ENCODE measurements at places on chromosomes 2 and 18.

DNA sequence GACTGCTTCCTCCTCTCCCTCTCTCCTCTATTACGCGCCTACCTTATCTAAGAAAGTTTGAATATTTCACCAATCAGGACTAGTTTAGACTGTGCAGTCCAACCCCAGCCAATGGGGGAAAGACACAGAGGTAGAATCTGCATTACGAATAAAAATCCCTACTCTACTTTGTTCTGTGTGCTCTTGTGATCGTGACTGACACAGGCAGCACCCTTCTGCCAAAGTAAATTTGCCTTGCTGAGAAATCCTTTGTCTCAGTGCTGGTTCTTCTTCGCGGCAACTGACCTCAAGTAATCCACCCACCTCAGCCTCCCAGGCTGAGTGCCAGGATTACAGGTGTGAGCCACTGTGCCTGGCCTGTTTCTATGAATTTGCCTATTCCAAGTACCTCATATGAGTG is 8.6 kb upstream of the CDCA7 start:
- no peak for DNase-seq

DNA sequence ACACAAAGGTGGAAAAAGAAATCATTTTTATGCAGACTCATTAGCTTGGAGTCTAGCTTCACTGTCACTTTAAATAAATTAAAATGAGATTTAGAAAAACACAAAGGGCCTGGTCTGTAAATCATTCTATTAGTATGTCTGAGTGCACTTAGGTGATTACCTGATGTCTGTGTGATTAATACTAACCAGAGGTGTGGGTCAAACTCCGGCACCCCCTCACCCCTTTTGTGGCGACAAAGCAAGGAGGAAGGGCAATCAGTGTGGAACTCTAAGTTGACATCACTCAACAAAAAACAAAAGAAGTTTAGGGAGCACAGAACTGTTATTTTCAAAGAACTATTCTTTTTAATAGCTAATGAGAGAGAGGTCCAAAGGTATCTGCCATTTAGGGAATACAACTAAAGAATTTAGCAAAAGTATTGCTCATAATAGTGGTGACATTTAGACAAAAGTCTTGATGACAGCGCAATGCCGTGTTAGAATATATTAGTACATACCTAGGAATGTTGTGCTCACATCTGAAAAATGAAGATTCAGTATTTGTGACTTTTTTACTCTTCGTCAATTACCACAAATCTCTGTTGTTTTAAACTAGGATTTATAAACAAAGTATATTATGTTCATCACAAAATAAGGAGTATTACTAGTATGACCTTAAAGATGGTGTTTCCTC is 66.3 kb downstream of the ZEB2 start:
- no peak for DNase-seq

DNA sequence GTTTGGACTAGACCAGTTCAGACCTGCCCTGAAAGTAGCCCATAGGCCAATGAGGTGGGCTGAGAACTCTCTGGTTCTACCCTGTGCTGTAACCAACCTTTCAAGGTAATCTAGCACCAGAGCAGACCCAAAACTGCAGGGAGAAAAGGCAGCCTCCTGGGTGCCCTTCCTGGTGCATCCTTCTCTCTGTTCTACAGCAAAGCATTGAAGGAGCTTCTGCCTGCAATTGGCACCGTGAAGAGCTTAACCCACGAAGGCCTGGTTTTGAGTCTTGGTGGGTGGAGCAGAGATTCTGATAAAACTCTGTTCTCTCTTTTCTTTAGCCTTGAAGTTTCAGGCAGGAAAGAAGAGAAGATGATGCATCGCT is 55.5 kb downstream of the LIPG start:
- DNase-seq, result no peak

DNA sequence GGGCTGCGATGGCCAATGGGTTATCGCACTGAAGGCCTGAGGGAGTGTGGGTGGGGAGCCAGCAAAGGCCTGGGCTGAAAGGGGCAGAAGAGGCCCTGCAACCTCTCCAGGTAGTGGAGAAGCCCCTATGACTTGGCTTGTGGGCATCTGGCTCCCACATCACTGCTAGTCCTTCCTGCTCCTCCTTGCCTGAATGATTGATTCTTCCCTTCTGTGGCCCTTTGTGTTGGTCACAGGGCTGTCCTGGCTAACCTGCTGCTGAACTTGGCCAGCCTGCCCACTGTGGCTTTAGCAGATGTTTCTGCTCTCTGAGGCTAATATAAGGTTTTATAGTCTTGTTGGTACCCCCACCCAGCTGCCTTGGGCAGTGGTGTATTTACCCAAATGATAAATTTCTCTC is 136.2 kb upstream of the ALPP start:
- no peak for DNase-seq

- DNase-seq, result no peak
These were observed 161.2 kb downstream of the SEPTIN10 start for GRCh38 chr2:109452318-109453305.

DNA sequence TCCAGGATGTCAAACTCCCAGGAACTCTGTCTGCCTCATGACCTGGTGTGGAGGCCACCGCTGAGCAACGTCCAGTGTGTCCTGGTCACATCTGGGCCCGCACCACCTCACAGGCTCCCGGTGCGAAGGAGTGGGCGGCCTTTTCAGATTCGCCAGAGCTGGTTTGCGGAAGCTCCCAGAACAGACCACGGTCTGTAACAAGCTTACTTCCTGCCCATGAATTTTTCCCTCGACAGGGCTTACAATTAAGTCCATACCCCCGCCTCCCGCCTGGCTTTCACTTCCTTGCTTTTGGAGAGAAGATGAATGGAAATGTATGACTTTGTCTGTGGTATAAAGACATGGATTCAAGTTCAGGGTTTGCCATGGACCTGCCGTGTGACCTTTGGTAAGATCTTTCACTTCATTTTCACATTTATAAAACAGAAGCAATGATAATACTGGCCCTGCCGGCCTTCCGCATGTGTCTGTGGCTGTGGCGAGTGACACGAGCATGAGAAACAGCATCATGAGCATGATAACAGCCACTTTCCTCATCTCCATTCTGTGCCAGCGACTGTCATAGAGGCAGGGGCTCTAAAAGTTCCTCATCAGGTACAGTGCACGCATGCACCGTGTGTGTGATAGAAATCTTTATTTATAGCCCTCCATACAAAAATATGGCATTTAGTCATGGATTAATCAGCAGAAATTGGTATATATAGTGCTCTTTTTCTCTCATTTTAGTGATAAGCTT is 31.0 kb upstream of the KCNF1 start:
- no peak for DNase-seq

DNA sequence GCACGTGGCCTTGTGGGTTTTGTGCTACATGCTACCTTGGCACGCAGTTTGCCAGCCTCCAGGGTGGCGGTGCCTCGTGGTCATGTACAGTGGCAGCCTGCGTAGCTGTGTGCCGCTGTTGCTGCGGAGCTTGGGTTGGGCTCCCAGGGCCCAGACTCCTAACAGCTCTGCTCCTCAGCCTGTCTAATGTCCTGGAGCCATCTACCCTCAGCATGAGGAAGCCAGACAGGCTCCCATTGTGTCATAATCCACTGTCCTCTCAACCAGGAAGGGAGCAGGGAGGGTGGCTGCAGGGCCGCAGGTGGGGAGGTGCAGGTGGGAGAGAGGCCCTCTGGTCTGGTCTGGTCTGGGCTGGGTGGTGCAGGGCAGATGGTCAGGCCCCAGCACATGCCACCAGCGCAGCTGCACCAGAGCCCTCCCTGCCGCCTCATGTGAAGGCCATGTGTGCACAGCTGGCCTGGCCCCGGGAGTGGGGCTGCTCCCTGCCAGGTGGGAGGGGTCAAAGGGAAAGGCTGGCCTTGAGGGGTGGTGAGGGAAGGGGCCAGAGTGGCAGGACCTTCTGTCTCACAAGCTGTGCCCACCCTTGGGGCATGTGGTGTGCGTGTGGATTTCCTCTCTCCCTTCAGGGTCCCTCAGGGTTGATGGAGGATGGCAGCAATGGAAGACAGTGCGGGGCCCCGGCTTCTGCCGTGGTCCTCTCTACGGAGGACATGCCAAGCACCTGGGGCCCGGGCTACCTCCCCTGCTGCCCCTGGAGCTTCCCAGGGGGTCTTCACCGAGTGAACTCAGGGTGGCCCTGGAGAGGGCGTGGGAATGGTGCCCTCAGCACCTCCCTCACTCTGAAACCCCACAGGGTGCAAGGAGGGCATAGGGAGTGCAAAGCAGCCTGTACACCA is 4.8 kb downstream of the ATOH8 start:
- no peak for DNase-seq

DNA sequence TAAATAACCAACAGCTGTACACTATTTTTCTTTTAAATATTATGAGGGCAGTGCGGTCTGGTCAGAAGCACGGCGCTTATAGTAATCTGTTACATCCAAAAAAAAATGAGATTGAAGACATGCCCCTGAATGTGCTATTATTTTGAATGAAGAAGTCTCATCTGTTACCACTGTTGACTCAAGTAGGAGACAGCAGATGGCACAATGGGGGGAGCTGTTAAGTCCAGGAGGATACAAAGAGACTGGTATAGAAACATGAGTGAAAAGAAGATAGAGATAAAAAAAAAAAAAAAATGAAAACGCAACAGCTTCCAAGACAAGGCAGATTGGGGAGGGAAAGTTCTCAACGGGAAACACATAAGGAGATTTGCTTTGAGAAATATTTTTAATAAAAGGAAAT is 425.5 kb upstream of the PKDCC start:
- DNase-seq, result no peak

DNA sequence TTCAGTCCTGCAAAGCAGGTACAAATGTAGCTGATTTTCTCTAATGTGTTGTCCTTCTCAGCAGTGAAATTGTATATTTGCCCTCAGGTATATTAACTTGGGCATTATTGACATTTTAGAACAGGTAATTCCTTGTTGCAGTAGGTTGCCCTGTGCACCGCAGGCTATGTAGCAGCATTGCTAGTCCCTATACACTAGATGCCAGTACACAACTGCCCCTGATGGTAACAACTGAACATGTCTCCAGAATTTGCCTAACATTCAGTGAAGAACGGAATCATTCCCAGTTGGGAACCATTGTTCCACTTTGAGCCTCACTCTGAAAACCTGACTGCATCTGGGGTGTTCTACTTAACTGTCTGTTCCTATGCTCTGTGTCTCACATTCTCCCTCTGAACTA is 23.1 kb upstream of the TFPI start:
- no peak for DNase-seq

DNA sequence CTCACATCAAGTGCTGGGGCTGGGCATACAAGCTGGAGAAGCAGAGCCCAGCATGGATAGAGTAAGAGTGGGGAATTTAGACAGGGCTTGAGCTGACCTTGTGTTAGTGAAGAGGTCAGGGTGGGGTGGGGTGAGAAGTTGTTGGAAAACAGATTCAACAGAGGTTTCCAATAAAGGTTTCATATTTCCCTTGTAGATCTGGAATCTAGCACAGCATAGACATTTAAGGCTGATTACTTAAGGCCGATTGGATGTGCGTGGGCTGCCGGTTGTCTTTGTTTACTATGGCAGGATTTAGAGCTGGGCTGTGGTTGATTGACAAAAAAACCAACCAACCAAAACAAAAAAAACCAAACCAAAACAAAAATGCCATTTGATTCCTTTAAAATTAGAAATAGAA is 114.9 kb upstream of the SEC11C start:
- no peak for DNase-seq

GRCh38 chr2:73968357-73968937 is 16.3 kb upstream of the TET3 start:
- DNase-seq, result no peak

DNA sequence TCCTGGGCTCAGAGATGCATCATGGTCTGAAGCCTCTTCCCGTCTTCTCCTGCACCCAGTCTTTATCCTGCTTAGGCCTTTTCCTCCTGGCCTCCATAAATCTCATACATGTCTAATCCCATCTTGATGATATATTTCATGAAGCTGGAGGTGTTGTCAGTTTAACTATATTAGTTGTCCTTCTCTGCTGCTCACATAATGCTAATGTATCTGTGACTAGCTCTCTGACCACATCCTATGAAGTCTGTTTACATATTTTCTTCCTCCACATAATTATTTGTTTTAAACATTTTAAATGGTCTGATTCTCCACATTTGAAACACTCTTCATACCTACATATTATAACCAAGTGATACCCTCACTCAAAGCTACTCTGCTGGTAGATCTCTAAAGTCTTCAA is 315.2 kb upstream of the RND3 start:
- DNase-seq, result no peak

- DNase-seq, result no peak
These were observed 8.0 kb downstream of the SFXN5 start for GRCh38 chr2:73063472-73063871.

DNA sequence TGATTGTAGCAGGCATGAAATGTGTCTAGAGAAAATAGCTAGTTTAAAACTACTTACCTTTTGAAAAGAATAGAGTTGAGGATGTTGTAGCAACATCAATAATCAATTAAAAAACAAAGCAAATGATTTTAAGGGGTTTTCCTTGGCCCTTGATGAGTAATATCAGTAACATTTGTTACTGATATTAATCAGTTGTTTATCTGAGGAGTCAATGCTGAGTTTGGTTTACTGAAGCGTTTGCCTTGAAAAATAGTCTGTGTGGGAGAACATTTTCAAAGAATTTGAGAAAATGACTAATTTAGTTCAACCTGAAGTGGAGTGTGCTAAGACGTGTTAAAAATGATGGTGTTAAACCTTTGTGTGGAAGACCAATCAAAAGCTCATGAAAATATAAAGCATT is 9.3 kb downstream of the PTH2R start:
- DNase-seq, result no peak

DNA sequence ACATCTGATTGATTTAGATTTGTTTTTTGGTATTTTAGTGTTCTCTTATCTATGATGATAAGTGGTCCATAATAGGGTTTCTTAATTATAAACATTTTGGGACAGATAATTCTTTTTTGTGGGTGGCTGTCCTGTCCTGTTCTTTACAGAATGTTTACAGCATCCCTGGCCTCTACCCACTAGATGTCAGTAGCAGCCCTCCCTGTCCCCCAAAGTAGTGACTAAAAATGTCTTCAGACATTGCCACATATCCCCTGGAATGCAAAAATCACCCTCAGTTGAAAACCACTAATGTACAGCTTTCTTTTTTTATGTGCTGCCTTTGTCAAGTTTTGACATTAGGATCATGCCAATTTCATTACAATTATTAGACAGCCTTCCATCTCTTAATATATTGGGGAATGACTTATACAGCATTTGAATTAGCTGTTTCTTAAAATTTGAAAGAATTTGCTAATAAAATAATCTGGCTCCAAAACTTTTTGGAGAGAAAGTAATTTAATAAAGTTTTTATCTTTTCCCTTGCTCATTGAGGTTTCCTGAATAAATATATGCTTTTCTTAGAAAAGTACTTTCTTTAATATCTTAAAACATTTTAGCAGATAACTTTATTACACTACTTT is 19.5 kb downstream of the WIPF1 start:
- no peak for DNase-seq

Measured in NCI-H187 (cell line).